ENCODE measurements at places on chromosomes 16 and 17. TPM values are rescaled to one million over a fixed set of nuclear protein-coding genes. Genes with fewer than 3 reads are reported as not detected.

HEATR9 gene
- total RNA-seq = not detected

RNPS1 gene
- total RNA-seq = 384 TPM

DNA sequence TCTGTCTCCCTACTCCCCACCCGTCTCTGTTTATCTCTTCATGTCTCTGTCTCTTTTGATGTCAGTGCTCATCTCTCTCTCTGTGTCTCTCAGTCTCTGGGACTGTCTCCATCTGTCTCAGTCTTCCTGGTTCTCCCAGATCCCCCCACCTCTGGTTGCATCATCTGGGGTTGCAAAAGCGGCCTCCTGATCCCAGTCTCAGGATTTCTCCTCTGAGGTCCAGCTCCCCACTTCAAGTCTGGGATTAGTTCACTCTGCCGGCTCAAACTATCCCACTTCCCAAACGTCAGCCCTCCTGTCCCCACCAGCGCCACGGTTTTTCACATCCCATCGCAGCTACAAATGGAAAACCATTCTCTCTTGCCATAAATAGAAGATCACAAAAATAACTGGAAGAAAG, 9.0 kb downstream of the TEKT5 start:
- DNase-seq = no peak

DNA sequence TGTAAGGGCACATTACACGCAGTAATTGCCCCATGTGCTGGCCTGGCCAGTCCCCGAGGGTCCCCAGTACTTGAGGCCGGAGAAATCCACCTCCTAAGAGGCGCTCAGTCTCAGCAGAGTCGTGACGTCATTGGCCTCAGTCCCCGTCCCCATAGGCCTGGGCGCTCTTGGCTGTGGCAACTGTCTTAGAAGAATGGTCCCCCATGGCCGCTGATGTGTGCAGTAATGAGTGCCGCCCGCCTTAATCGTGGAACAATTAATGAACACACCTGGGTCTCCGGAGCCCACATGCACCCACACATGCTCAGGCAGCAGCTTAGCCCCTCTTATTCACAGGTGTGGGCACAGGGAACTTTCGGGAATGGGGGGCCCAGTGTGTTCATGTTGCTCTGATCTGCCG, 86.5 kb upstream of the PLCG2 start:
- no peak for DNase-seq

- no peak for DNase-seq
These were observed 3.1 kb upstream of the KRTAP3-2 start for GRCh38 chr17:41002814-41003213.

TMED6 gene
- not detected for total RNA-seq

DCXR gene
- 84.8 TPM for total RNA-seq

PRAC1 gene
- not detected for total RNA-seq

- DNase-seq = peak; percentile 99
These were observed 4.6 kb upstream of the CLDN9 start for GRCh38 chr16:3007957-3008689.

CANT1 gene
- 22.4 TPM for total RNA-seq

GRCh38 chr16:75204410-75204758, 2.6 kb downstream of the CTRB2 start:
- DNase-seq = no peak

GRCh38 chr17:39701012-39701783, 1.3 kb downstream of the ERBB2 start:
- peak; percentile 56 for DNase-seq

DNA sequence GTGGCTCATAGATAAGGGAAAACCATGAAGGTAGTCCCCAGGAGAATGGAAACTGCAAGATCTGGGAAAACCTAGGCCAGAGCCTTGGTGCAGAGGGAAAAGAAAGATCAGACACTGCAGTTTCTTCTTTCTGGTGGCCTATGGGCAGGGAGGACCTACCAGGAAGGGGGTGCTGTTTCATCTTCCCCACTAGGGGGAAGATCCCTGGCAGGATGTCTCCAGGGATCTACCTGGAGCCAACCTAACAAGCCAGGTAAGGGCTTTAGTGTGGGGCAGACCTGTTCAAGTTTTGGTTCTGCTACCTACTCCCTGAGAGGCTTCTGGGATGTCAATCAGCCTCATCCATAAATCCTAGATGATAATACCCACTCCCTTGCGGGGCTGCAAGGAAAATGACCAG, 21.4 kb downstream of the TOM1L2 start:
- DNase-seq = peak; percentile 64

NOS2 gene
- total RNA-seq = 2.7 TPM

DNA sequence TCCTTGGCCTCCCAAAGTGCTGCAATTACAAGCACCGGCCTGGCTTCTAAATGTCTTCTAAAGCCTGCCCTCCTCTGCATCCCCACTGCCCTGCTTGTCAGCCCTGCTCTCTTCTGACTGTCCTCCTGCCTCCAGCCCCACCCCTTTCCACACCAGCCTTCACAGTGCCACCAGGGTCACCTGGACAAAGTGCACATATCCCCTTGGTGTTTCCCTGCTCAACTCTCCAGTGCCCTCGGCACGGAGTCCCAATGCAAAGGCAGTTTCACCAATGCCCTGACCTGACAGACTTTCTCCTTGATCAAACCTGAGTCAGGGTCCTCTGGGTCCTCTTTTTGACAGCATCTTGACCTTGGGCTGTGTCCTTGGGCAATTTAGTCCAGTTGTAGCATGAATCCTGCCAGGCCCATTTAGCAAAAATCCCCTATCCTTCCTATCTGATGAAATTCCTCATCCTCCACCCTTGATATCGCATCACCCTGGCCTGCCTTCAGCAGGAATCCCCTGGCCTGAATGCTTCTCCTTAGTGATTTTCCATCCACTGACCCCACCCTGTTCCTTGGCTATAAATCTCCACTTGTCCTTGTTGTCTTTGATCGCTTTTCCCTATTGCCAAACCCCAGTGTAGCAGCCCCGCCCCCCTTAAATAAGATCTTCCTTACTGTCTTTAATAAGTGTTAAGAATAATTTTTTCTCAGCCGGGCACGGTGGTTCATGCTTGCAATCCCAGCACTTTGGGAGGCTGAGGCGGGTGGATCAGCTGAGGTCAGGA, 42.7 kb upstream of the ETV4 start:
- no peak for DNase-seq

- DNase-seq = no peak
These were observed 353.5 kb downstream of the TOX3 start for GRCh38 chr16:52193441-52193840.

SPG7 gene
- total RNA-seq = 326 TPM

LRRC3C gene
- not detected for total RNA-seq

GRCh38 chr17:9684955-9685621, 39.8 kb downstream of the USP43 start:
- no peak for DNase-seq

ABCC12 gene
- total RNA-seq = not detected

SOX8 gene
- 26.2 TPM for total RNA-seq

ZG16B gene
- total RNA-seq = not detected

- no peak for DNase-seq
These were observed 758.5 kb upstream of the RBFOX1 start for GRCh38 chr16:6574146-6574545.

DNA sequence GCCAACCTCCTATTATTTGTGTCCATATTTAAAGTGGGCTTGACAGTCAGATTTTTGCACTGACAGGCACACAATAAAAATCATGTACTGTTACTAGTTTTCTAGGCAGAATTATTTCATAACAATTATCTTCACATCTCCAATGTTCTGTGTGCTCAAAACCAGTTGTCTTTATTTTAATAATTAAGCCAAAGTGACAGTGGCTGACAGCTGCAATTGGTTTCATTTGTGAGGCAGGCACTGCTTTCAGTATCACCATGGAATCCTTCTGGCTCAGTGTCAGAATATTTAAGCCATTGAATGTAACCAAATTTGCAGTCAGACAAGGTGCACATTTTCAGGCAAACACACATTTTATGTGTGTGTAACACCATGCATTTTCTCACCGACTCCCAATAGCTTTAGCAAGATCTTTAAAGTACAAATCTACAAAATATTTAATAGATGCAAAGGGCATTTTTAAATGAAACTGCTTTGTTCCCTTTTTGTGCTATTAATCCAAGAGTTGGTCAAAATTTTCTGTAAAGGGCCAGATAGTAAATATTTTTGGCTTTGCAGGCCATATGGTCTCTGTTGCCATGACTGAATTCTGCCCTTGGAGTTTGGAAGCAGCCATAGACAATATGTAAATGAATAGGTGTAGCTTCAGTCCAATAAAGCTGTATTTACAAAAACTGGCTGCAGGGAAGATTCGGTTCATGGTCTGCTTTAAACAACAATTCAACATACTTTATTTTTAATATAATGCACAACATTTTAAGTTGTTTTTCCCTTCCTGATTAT, 486.0 kb downstream of the KCNJ2 start:
- DNase-seq = no peak

DNA sequence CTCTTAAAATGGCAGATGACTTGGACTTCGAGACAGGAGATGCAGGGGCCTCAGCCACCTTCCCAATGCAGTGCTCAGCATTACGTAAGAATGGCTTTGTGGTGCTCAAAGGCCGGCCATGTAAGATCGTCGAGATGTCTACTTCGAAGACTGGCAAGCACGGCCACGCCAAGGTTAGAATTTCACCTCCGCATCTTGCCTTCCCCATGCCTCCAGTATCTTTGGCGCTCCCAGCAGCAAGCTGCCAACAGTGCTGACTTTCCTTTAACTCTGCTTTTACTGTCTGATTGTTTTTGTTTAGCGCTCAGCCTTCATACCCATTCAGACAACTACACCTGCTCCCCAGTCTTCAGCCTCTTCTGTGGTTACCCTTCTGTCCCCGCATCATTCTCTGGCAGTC, 2.2 kb downstream of the EIF5A start:
- no peak for DNase-seq

DNA sequence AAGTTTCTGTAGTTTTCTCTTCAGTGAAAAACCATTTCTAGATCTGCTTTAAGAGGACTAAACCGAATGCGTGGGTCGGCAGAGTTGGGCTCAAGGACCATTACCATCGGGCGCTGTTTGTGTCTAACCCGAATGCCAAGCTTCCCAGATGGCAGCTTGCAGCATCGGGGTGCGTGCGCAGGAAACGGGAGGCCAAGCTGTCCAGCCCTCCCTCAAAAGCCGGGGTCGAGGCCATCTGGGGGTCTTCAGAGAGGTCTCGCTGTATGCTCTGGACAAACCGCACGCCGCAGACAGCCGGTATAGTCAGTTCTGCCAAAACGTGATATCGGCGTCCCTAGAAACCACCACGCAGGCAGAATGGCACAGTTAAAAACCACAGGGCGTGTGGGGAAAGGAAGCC, 178.8 kb downstream of the BANP start:
- no peak for DNase-seq

DNA sequence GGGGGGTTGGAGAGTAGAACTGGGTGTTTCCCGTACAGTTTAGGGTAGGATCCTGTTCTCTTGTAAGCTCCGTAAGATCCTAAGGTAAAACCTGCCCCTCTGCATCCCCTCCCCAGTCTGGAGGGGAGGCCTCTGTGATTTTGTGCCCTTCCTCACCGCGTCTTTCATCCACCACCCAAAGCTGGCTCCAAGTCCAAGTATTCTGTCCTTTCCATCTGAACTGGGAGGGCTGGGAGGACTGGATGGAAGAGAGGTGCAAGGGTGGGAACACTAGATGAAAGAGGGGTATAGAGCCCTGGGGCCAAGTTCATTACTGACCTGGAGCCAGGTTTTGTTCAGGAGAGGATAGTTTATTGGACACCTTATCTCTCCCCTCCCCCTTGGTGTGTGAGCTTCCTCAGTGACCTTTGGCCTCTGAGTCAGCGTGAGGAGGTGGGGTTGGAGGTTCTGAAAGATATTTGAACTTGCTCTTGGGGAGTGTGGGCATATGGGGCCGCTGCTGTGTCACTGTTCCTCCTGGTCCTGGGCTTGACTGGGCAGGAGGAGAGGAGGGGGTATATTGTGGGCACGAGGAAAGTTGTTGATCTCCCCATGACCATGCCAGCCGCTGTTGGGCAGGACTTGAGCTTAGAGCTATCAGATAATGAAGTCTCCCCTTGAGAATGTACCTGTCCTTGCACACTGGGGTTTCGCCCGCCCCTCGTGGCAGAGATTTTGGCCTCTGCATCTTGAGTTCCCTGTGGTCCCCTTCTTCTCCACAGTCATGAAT, 1.6 kb downstream of the LASP1 start:
- DNase-seq = peak; percentile 65

GRB7 gene
- total RNA-seq = 23.1 TPM

ZNF646 gene
- 19.3 TPM for total RNA-seq

KREMEN2 gene
- total RNA-seq = 16.1 TPM

- no peak for DNase-seq
These were observed 12.9 kb downstream of the ZNF319 start for GRCh38 chr16:57987441-57988177.

BIRC5 gene
- total RNA-seq = 114 TPM

GLIS2 gene
- total RNA-seq = 9.0 TPM

GRCh38 chr17:73317513-73318426, 6.0 kb upstream of the CDC42EP4 start:
- no peak for DNase-seq

DNA sequence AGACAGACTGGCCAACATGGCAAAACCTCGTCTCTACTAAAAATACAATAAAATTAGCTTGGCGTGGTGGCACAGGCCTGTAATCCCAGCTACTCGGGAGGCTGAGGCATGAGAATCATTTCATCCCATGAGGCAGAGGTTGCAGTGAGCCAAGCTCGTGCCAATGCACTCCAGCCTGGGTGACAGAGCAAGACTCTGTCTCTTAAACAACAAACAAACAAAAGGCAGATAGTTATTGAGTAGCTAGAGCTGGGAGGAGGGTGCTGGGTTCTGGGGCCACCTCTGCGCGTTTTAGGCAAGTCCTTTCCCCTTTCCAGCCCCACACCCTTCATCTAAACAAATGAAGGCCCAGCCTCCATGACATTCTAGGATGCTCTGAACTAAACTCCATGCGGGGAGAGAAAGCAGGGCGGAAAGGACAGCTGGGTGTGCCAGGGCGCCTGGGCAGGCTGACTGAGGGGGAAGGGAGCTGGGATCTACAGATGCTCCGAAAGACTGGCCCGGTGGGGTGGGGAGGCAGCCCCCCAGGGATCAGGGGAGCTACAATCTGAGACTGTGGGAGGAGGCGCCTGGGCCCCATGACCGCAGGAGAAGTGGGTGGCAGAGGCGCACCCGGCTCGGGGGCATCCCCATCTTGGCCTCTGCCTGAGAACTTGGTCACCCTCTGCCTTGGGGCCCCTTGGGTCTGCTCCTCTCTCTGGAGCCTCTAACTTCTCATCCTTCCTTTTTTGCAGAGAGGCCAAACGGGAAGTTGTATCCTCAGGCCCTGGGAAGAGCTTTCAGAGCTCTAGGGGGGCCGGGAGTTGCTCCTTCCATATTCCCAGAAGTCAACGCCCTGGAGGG, 910 bp downstream of the ITGAL start:
- no peak for DNase-seq

GRCh38 chr16:48052731-48053417, 102.9 kb downstream of the ABCC12 start:
- DNase-seq = no peak

- DNase-seq = peak; percentile 89
These were observed 30.4 kb upstream of the SALL1 start for GRCh38 chr16:51181503-51181811.

NUDT7 gene
- 5.6 TPM for total RNA-seq

- no peak for DNase-seq
These were observed 171.6 kb downstream of the ZNF18 start for GRCh38 chr17:11825572-11826209.

All from GM23338 (cell line).